ENCODE measurements at places on chromosomes 11 and 22.

DNA sequence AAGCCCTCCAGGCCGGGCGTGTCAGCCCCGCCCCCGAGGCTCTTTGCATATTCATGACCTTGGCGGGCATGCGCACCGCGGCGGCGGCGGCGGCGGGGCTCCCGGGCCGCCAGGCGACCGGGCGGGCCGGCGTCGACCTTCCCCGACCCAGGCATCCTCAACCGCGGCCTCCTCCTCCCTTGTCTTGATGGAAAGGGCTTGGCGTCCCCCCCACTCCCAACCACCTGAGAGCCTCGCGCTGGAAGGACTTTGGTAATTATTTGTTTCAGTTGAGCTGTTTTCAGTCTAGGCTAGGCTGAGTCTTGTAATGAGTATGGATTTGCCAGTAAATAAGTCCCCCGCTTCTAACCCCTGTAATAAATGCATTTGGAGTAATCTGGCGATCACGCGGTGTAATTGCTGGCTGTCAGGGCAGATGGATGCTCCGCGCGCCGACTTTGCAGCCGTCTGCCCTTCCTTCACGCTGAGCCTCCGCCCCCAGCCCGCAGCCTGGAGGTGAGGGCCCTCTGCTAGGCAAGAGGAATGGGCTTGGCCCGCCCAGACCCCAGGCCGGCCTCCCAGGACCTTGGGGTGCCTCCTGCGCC is 25.2 kb downstream of the FLRT1 start:
- DNase-seq = peak; percentile 53

DNA sequence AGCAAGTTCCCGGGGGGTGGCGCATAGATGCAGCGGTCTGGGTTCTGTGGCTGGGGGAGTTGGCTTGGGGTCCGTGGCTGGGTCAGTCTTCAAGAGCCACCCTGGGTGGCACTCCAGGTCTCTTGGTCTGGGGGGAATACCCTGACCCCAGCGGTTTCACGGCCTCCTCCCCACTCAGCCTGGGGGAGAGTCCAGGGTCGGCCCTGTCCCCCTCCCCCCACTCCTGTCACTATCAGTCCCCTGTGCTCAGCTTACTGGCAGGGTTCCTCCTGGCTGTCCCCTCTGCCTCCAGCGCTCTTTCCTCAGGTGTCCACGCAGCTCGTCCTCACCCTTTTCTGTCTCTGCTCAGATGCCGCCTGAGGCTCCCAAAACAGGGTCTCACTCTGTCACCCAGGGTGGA is 68.5 kb upstream of the PARVG start:
- DNase-seq = no peak

DNA sequence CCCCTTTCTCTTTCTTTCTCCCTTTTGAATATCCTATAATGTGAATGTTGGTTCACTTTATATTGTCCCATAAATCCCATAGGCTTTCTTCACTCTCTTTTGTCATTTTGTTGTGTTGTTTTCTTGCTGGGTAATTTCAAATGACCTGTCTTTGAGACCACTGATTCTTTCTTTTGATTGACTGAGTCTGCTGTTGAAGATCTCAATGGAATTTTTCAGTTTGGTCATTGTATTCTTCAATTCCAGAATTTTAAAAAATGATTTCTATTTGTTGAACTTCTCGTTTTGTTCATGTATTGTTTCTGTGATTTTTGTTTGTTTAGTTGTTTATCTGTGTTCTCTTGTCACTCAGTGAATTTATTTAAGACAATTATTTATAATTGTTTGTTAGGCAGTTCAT is 17.5 kb upstream of the FZD4 start:
- DNase-seq = no peak

DNA sequence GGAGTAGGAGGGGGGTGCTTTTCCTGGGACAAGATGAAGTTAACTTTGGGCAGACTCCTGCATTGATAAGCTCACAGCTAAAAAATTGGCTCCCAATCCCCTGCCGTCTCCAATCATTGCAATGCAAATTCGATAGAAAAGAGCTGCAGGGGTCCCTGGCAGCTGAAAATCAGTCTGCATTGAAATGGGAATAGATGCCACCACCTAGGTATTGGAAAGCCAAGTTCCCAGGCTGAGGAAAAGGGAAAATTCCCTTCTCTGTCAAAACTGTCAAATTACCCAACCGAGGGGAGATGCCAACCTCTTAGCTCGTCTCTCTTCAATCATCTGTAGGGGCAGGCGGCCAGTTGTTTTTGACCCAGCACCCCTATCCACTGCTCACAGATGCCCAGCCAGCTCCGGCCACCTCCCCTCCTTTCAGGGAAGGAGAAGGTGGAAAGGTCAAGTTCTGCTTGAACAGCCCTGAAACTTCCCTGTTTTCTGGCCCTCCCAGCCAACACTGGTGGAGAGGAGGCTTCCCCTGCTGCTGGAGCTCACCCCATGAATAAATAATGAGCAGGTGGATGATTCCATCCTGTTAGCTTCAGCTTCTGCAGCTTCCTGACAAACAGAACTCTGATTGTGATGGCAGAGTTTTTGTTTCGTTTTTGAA is 916.3 kb downstream of the TBC1D22A start:
- DNase-seq = no peak

DNA sequence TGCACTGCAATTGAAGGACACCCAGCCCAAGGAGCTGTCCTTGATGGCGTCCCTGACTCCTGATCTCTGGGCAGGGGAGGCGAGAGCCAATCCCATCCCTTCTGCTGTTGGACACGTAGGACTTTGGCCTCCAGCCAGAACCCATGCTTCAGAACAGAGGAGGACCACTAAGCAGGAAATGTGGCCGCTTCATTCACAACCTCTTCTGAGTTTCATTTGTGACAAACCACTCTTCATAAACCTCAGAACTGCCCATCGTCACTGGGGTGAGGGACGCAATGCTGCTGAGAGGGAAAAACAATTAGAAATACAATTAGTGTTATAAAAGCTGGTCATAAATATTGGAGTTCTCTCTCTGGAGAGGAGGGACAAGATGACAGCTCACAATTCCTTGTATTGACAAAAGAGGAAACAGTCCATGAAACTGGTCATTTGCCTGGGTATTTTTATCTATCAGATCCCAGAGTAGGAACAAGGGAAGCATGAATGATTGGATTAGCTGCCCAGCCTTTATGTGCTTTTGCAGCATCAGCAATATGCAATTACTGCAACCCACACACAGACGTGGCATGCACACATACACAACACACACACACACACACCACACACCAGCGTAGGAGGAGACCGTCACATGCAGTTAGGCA is 216.5 kb upstream of the CADM1 start:
- no peak for DNase-seq

DNA sequence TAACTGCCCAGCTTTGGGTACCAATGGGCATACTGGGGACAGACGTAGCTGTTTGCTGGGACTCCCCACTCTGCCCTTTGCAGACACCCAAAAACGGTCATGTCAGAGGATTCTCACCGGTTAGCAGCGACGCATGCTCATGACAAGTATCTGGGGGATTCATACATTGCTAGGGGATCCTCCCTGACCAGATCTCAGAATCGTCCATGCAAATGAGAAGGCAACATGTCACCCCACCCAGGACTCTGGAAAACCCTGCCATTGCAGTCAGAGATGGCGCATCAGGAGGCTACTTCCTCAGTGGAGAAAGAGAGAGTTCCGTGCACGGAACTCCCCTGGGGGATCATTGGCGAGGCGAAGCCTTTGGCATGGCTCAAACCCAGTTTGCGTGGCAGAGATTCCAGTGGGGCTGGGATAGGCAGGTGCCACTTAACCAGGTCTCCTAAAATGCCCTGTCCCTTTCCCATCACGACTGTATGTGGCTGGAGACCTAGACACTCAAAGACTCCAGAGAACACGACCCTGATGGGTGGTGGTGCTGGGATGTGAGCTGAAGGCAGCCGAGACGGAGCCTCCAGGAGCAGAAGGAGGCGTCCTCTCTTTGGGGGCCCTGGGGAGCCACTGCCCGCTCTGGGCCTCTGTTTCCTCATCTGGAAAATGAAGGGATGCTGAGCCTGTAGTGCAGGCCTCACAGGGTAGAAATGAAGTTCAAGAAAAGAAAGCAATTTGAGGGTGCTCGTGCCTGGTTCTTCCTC is 4.9 kb downstream of the RGL4 start:
- DNase-seq = no peak

DNA sequence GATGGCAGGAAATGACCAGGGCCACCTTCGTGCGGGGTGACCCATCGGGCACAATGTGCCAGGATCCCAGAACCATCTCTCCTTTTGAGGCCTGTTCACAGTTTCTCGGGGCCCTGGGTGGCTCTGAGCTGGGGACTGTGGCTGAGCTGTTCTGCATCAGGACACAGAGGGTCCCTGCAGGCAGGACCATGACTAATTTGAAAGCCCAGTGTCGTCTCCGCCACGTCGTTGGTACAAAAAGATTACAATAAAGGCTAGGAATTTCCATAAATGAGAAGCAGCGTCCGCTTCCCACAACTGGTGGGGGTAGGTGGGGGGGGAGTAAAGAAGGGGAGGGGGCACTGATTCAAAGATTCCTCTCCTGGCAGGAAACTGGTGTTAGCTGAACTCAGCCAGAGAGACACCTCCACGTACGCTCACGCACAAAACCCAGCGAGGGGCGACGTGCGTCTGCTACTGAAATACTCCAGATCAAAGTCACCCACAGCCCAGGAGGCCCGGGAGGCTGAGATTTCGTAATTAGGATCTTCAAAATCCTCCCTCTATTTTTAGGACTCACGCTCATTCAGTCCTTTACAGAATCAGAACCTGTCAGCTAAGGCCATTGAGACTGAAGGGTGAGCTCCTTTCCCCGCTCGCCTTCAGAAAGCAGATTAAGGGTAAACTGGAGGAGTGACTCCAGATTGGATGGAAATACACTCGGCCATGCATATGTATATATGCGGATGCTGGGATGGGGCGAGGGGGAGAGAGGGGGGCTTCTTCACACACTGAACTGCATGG is 11.0 kb downstream of the MN1 start:
- no peak for DNase-seq

DNA sequence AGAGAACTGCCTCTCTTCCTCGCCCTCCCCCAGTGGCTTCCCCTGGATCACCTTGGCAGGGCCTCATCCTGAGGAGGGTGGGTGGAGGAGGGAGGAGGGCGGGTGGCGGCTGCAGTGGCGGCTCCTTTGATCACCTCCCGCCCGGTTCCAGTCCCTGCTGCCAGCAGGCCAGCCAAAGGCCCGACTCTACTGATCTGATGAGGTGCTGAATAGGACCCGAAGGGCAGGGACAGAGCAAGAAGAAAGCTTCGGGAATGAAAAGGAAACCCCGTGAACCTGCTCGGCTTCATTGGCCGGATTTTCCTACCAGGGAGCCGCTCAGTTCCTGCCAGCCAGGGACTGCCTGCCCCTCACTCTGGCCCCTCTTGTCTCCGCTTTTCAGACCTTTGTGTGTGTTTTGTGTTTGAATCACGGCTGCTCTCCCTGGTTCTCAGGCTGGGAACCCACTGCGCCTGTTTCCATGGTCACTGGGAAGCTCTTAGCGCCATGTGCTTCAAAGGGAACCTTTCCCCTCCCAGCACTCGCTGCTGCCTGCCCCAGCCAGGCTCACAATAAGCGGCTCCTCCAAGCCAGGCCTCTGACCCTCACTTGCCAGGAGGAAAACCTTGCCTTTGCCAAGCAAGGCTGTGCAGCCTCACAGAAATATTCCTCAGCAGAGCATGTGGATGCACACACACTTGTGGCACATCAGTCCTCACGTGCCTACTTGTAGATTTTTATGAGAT is 56.8 kb downstream of the C22orf31 start:
- peak; percentile 58 for DNase-seq

GRCh38 chr11:114832532-114833125 is 154.3 kb downstream of the NXPE2 start:
- DNase-seq = peak; percentile 18

- DNase-seq = no peak
Measured at GRCh38 chr11:61343792-61344745, 11.0 kb downstream of the TKFC start.

- DNase-seq = no peak
Measured at GRCh38 chr11:41458154-41458553, 1.3 kb downstream of the LRRC4C start.

DNA sequence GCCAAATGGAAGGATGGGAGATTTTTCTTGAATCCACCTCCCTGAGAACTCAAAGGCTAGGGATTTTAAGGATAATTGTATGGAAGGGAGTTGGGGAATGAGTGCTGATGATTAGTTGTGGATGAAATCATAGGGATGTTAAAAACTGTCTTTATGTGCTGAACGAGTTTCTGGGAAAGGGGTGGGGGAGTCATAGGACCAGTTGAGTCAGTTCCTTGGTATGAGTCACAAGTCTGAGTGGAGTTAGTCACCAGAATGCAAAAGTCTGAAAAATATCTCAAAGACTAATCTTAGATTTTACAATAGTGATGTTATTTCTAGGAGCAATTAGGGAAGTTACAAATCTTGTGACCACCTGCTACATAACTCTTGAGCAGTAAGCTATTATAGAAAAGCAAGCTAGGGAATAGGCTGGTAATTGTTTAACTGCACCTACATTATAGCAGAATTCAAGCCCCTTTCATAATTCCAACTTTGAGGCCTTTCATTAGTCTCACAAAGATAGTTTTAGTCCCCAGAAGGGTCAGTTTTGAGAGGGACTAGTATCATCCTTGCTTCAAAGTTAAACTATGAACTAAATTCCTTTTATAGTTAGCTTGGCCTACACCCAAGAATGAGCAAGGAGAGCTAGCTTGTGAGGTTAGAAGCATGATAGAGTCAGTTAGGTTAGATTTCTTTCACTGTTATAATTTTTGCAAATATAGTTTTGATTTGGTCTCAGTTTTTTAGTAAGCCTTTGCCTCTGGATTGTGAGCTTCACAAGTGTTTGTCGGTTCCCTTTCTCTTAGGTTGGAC is 668.0 kb downstream of the ETS1 start:
- DNase-seq = no peak

GRCh38 chr22:50665212-50665611 is 7.4 kb upstream of the SHANK3 start:
- DNase-seq = no peak

GRCh38 chr11:88337987-88338668 is 592 bp upstream of the CTSC start:
- peak; percentile 12 for DNase-seq

- DNase-seq = no peak
Measured at GRCh38 chr22:29641042-29641699, 37.7 kb downstream of the NF2 start.

GRCh38 chr11:78339483-78339882 is 78.1 kb downstream of the GAB2 start:
- no peak for DNase-seq

- DNase-seq = no peak
Measured at GRCh38 chr22:23685205-23685784, 5.5 kb upstream of the RGL4 start.

DNA sequence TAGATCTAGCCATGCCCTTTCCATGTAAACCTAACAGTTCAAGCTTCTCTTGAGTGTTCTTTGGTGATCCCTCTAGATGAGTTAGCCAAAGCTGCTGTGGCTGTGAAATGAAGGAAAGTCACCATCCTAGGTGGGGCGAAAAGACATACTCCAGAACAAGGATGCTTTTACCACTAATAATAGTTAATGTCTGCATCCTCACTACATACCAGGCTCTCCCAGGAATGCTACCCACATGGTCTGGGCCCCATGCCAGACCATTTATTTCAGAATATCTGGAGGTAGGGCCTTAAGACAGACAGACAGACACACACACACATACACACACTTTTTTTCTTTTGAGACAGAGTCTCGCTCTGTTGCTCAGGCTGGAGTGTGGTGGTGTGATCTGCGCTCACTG is 14.7 kb downstream of the ABTB2 start:
- no peak for DNase-seq
